ENCODE measurements at places on chromosomes 6 and 20.
A peak's percentile ranks its signal among the peaks of the same experiment; 100 is the strongest.

GRCh38 chr6:101585501-101585900, 192.0 kb downstream of the GRIK2 start:
- no peak for DNase-seq

DNA sequence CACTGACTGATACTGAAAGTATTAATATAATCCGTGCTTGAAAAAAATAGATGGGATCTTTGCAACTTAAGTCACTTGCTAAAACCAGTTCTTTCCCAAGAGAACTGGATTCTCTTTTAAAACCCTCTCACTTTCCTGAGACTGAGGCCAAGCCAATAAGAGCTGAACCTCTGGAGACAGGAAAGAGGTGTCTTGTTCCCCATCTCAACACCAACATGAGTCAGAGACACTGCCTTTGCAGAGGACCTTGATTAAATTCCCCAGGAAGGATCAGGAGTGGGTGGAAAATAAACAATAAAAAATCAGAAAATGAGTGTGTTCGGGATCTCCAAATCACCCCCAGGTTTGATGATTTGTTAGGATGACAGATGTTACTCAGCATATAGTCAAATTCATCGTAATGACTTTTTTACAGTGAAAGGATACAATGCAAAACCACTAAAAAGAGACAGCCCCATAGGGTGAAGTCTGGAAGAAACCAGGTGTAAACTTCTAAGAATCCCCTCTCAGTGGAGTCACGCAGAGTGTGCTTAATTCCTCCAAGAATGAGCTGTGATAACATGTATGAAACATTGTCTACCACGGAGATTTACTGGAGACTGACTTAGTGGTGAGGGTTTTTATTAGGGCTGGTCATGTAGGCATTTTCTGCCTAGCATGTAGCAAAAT, 122.8 kb upstream of the BEND3 start:
- DNase-seq, result no peak

DNA sequence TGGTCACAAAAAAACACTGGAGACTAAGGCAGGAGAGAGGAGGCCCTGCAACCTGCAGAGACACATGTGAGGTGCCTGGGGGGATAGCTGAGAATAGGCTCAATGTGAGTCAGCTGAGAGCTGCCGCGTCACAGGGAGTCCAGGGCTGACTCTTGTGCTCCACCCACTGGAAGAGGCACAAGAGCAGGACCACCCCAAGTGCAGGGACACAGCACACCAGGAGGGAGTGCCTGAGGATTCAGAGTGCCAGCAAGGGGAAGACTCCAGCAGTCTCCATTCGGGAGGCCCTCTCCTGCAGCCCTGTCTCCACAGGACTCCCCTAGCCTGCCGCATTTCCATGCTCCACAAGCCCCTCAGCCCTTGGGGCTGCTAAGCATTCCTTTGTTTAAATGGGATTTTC, 105.5 kb downstream of the HUS1B start:
- DNase-seq, result no peak

GRCh38 chr6:44020148-44020547, 107.1 kb downstream of the MRPL14 start:
- DNase-seq, result no peak

DNA sequence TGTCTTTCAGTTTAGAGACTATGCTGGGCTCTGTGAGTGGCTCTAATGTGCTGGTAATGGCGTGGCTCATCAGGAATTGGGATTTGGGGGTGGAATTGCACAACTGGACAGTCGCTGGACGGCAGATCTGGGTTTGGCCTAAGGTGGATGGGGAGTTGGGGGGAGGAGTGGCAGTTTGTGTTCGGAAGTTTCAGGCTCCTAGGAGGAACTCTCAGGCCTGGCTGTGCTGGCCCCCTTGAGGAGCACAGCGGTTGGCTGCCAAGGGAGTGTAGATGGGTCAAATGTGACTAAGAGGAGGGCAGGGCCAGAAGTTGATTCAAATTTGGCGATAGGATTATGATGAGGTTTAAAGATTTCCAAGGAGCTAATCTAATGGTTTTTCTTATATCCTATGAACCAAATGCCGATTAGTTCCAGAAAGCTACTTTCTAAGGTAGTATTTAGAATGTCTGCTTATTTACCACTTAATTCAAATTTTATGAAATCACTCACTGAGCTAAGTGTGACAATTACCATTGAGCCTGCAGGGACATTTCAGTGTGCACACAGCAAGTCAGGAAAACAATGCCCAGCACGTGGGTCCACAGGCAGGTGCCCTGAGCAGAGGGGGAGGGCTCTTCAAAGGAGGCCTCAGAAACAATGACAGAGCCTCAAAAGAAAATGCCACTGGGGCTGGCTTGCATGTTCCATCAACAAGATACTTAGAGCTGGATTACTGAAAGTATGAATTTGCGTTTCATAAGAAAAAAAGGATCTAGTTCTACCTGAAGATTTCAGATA, 111.0 kb downstream of the GJA10 start:
- no peak for DNase-seq

DNA sequence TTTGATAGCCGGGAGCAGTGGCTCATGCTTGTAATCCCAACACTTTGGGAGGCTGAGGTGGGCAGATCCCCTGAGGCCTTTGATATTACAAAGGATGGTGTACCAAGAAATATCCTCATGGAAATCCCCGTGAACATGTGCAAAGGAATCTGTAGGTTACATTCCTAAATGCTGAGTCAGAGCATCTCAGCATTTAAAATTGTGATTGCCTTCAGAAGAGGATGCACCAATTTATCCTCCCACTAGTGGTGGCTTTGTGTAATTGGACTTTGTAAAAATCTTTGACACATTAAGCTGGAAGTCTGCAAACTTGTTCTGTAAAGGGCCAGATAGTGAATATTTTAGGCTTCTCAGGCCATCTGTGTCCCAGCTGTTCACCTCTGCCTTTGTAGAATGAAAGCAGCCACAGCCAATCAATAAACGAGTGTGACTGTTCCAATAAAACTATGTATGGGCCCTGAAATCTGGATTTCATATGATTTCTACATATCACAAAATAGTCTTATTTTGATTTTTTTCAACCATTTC, 11.8 kb downstream of the TMEM14B start:
- no peak for DNase-seq

DNA sequence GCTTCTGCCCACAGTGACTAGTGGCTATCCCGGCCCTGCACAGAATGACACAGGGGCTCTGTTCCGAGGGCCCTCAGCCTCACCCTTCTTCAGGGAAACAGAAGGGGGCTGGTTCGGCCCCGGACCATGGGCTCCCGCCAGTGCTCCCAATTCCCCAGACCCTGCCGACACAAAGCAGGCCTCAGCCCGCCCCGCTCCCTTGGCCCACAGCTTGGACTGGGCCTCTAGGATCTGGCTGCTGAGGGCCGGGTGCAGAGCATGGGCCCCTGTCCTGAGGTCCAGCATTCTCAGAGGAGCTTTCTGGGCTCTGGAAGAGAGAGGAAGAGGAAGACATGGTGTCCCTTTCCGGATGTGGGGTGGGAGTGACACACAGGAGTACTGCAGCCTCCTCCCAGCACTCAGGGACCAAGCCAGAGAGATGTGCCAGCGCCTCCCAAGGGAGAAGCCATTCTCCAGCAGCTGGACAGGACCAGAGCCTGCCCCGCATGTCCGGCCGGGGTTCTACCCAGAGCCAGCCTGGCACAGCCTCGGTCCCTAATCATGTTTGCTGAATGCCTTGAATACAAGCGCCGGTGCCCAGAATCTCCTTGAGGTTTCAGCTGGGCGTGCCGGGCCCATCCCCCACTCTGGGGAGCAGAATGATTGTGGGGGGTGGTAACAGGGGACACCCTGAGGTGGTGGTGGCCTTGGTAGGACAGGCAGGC, 23.9 kb downstream of the C20orf203 start:
- no peak for DNase-seq

GRCh38 chr6:30685157-30686008, 1.1 kb downstream of the PPP1R18 start:
- no peak for DNase-seq

DNA sequence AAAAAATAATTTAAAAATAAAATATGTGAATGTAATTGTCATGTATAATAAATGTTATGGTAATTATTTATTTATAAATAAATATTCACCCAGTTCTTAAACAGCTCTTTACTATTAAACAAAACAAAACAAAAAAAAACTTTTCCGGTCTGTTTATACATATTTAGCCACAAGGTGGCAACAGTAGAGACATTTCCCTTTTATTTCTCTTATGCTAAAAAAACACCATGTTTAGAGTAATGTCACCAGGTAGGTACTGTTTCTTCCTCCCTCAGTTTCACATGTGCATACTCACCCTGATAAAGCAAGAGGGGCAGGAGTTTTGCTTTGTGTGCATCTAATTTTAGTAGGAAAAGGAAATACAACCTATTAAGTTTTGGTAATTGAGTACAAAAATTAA, 610.4 kb upstream of the IMPG1 start:
- peak; percentile 19 for DNase-seq

- DNase-seq, result no peak
Observed at GRCh38 chr20:32378461-32378860, 20.3 kb downstream of the ASXL1 start.

- peak; percentile 13 for DNase-seq
Observed at GRCh38 chr6:86192123-86192522, 549.4 kb upstream of the SYNCRIP start.

- DNase-seq, result no peak
Observed at GRCh38 chr6:29424168-29424567, 9.4 kb downstream of the OR12D1 start.

GRCh38 chr6:150458579-150458978, 89.8 kb downstream of the IYD start:
- DNase-seq, result no peak

DNA sequence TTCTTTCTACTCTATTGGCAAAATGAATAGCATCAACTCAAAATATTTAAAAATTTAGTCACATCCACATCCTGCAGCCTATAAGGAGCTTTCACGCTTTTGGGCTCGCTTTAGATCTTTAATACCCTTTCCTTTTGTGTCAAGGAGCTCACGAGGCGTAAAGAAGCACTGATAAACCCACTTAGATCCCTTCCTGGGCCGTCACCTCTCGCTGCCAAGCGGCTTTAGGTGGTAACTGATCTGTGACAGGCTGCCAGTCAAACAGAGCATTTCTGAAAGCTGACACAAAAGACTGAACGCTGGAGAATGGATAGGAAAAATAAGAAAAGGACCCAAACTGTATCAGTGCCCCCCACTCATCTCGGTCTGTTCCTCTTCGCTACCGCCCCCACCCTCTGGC, 385.7 kb upstream of the MMS22L start:
- no peak for DNase-seq

DNA sequence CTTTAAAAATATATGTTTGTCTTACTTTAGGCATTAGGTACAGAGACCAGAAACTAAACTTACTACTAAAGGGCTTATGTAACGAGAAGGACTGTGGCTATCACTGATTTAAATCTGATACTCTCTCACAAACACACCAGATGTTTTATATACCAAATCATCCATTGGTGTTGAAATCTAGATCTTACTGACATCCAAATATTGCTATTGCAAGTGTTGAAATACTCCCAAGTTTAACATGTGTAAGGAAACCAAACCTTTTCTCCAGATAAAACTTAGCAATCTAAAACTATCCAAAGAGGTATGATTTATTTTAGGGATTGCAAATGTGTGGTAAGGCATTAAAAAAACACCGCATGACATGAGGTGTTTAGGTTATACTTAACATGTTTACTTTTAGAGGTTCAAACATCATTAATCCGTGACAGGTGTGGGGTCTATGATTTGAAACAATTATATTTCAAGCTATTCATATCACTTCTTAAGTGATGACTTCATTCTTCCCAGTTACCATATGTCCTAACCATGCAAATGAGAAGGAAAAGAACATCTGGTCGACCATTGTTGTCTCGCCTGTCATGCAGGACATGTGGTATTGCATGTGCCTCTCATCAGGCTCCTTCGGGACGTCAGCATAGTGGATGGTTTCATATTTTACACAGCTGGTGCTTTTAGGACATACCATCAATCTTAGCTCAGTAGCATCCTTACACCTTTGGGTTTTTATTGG, 168.3 kb upstream of the SPACA1 start:
- no peak for DNase-seq

DNA sequence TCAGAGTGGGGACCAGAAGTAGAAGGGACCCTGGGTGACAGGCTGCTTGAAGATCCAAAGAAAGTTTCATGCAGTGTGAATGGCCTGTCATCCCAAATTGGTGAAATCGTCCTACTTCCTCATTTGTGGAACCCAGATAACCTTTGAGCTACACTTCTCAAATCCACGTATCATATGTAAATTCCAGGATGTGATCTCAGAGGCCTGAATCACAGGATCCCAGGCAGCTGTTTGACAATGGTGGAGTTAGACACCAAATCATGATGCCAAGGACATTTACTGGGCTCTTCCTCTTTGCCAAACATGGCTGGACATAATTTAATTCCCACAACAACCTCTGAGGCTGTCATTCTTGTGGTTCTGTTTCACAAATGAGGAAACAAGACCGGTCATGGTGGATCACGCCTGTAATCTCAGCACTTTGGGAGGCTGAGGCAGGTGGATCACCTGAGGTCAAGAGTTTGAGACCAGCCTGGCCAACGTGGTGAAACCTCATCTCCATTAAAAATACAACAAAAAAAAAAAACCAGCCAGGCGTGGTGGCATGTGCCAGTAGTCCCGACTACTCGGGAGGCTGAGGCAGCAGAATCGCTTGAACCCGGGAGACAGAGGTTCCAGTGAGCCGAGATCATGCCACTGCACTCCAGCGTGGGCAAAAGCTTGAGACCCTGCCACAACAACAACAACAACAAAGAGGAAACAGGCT, 39.9 kb upstream of the TTPAL start:
- no peak for DNase-seq

DNA sequence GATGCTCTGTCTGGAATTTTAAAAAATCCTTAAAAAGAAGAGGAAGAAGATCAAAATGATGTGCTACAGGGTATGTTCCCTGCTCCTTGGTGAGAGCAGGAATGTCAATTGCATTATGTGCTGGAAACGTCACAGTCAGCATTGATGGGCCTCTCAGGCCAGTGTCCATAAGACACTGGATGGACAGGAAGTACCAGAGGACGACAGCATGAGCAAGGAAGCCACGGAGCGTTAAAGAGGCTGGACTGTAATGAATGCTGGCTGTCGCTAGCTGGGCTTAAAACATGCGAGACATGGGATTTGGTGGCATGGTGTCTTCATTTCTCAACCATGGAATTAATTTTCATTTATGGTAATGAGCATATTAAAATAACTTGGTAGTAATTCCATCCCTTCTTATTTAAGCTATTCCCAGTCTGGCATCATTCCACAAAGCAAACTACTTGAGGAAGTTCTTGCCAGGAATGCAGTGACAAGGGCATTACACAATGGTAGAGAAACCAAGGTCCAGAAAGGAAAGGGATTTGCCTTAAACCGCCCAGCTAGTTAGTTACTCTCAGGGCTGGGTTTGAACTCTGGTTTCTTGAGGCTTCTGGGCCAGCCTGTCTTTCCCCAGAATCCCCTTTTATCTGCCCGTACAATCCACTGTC, 166.6 kb upstream of the SOX4 start:
- DNase-seq, result no peak

DNA sequence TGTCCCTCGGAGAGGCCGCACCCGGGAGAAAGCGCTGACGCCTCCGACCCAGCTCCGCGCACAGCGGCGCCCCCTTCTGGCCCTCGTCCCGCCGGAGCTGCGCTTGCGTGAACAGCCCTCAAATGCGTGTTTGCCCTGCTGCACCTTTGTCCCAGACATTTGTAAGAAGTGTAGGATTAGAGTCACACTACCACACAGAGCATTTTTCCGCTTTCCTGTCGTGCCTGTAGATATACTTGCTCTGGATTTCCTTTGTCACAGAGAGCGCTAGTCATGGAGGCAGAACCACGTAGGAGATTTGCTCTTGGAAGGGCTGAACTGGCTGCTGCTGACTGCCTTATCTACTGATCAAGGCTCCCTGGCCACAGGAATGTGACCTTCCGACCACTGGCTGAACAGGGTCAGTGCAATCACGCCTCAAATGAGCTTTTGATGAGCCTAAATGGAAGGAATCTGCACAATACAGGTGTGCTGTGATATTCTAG, 62.3 kb downstream of the PAX1 start:
- no peak for DNase-seq

- no peak for DNase-seq
Observed at GRCh38 chr20:20364593-20365479, 3.1 kb upstream of the INSM1 start.
